ENCODE measurements at places on chromosomes 12 and 14.

GRCh38 chr14:104436047-104436591, 143.4 kb upstream of the C14orf180 start:
- DNase-seq: no peak

DNA sequence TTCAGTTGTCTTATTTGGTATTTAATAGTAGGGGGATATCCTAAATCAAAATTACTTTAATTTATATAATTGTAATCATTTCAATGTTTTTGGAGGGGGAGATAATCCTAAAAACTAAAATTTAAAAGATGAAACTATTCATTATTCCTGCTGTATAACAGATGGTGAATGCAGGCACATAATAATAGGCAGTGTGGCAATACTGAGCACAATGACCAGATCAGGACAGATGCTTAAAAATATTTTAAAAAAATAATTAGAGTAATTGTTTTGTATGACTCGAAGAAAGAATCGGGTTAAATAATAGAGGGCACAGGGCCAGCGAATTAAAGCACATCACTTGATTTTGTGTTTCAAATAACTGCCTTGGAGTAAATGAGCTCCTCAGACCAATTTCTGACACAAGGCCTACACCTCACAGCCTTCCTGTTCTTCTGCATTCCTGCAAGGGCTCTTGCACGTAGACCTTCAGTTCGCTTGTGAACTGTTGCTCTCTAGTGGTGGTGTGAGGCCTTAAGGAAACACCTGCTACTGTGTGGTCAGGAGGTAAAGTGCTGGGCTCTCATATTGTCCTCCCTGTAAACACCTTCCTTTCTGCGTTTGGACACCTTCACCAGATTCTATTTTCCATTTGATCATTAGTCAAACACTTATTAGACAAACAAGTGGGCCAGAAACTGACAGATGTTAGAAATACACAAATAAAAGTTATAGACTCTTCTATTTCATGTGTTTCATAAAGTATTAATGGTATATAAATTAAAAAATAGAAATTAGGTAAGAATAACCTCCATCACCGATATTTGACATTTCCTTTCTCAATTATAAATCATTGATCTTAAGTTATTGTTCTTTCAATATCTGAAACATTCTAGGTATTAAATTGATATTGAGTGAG, 29.3 kb upstream of the KLRF1 start:
- no peak for DNase-seq

DNA sequence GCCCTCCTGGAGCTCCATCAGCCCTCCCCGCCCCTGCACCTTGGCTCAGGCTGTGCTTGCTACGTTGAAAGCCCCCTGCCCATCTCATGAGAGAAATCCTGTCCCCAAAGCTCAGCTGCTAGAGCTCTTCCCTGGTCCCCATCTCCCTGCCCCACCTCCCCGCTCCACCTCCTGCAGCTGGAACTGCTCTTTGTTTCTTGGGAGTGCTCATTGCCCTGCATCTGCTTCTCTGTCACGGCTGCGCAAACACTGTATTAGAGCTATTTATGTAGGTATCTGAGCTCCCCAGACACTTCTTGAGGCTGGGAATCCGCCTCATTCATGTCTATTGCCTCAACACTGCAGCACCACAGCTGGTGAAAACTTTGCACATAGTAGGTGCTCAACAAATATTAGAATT, 32.8 kb upstream of the PRIMA1 start:
- no peak for DNase-seq

DNA sequence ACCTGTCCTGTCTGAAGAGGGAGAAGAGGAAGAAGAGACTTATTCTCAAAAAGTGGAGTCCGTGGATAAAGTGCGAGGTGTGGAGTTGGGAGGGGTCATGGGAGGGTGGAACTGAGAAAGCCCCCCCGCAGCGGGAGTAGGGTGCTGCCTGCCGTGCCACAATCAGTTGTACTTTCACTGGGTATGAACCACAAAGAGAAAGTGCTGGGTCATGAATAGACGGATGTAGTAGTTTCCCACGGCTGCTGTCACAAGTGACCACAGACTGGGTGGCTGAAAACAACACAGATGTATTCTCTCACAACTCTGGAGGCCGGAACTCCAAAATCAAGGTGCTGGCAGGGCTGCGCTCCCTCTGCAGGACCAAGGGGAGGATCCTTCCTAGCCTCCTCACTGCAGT, 5.5 kb downstream of the DNAH10 start:
- no peak for DNase-seq

DNA sequence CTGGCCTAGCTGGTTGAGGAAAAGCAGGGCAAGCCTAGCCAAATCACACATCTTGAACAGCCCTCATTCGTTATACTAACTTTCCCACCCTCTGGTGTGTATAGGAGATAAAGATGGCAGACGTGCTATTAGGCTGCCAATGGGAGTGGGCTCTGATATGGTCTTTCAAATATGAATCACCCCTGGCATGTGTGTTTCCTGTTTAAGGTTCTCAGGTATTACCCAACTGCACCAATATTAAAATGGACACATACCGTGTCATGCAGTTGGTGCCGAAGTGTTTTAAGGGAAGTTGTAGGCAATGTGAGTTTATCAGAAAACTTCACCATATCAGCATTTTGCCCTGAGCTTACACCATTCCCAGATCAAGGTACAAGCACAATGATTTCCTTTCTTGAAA, 33.4 kb downstream of the CHST11 start:
- no peak for DNase-seq

DNA sequence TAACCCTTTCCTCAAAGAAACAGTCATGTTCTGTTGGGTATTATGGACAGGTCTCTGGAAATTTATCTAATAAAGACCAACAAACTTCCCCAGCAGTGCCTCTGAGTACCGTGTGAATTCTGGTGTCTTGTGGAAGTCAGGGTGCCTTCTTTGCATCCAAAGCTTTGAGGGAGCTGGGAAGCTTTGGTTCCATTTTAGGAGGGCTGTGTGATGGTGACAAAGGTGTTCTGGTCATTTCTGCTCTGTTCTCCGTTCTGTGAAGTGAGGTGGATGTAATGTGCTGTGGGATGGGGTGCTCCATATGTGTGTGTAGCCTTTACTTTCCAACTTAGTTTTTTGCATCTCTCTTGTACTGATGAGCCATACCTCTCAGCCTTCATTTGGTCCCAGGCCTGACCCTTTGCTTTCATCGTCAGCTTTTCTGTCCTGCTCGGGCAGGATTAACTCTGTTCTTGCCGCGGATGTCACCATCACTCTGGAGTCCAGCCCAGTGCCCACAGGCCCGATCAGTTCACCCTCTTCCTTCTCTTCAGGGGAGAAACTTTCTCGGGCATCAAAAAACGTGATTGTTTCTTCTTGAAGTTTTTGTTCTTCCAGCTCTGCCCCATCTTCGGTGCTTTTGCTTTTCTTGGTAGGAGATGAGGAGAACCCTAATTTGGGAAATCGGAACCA, 13.2 kb downstream of the PLD4 start:
- no peak for DNase-seq
